ENCODE measurements at places on chromosomes 7 and 10.

- no peak for DNase-seq
Observed at GRCh38 chr7:80815733-80816132, 103.1 kb downstream of the SEMA3C start.

DNA sequence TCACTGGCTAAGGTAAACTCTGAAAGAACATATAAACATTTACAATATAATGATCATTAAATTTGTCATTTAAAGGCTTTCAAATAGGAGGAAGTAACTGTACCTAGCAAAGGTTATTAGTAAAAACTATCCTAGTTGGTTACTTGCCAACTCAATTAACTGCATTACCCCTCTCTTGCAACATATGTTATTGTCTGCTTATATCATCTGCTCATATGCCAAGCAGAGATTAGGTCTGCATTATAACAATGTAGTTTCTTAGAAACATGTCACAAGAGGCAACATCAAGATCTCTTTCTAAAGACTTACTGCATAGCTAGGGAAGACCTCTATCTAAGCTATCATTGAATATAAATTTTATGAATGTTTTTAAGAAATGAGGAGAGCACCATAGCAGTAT, 132.5 kb downstream of the RELN start:
- no peak for DNase-seq

- DNase-seq = no peak
Observed at GRCh38 chr7:52423251-52423650, 612.2 kb upstream of the POM121L12 start.

GRCh38 chr10:33453081-33454025, 118.9 kb upstream of the NRP1 start:
- no peak for DNase-seq

DNA sequence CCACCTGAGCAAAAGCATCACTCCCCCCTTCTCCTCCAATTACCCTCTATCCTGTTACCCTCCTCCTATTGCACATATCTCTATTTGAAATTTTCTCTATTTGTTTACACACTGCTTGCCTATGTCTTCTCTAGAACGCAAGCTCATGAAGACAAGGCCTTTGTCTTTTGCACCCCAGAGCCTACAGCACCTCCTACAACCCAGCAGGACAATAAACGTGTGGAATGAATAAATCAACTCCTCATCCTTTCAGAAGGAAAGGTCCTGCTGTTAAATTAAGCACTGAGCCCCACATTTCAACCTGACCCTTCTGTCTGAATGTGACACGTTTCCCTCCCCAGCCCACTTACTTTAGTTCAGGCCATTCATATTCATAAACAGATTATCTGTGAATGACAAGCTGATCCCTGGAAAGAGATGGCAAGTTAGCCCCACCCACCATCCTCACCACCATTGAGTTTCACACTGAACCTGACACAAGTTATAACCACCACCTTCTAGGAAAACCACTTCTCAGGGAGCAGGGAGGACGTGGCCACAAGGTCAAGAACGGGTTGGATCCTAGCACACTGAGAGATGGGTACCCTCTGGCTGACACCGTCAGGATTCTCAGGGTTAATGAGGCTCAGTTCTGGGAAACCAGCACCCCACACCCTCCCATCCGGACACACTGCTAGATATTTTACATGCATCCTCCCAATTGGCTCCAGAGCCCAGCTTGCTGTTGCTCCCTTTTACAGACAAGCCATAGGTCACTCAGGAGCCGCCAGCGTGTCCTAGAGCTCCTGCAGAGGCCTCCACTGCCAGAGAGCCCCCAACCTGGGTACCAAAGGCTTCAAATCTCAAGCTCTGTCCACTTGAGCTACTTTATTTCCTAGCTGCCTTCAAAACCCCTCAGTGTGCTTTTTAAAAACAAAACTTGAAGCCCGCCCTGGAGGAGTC, 934 bp downstream of the PRTFDC1 start:
- DNase-seq = no peak

GRCh38 chr10:1380088-1380671, 324.0 kb downstream of the WDR37 start:
- no peak for DNase-seq

DNA sequence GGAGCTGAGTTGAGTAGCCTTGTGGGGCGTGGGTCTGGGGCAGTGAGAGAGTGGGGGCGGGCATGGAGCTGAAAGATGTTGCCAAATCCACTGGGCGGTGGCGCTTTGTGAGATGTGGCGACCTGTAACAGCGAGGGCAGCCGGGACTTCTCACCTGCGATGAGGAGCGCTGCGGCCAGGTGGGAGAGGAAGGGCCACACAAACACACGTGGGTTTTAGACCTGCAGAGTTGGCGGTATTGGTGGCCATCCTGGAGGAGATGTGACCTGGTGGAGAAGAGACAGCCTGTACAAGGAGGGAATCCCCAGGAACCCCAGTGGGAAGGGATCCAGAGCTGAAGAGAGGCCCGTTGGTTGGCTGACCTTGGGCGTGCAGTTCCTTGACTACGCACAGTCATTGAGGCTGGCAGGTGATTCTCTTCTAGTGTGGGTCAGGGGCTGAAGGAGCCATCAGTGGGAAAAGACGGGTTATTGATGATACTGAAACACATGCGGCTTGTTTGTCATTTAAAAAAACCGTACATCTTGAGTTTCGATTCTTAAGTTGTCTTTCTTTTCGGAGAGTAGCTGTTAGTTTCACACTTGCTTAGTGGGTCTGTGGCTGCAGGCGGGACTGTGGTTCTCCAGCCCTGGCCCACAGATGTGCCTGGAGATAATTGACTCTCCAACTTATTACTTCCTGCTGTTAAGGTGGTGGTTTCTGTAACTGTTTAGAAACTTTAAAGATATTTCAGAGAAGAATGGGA, 2.4 kb downstream of the CHST12 start:
- peak; percentile 85 for DNase-seq

All from T-helper 2 cell (primary cell).